ENCODE measurements at places on chromosomes 5 and 9. TPM values are rescaled to one million over a fixed set of nuclear protein-coding genes. Genes with fewer than 3 reads are reported as not detected.

DNA sequence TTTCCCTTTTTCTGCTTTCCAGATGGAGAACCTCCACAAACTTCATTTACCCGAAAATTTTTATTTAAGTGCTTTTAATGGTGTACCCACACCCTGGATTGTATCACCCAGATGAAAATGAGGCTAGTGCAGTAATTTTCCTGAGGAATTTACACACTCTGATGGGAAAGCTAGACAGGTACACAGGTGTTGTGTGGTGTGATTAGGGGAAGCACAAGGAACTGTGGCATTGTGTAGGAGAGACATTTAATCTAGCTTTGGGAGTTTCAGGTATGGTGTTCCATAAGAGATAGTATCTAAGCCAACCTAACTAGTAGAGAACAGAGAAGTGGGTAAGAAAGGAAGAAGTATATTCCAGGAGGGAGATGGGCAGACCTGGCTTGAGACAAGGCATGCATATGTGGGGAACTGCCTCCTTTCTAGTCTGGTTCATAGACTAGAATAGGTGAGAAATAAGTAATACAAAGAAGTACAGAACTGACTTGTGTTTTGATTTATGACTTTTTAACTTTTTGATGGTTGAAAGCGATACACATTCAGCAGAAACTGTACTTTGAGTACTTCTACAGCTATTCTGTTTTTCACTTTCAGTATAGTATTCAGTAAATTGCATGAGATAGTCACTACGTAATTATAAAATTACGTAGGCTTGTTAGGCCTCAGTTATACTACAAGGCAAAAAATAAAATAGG lies 22.9 kb upstream of the ROPN1L start:
- DNase-seq = no peak

DNA sequence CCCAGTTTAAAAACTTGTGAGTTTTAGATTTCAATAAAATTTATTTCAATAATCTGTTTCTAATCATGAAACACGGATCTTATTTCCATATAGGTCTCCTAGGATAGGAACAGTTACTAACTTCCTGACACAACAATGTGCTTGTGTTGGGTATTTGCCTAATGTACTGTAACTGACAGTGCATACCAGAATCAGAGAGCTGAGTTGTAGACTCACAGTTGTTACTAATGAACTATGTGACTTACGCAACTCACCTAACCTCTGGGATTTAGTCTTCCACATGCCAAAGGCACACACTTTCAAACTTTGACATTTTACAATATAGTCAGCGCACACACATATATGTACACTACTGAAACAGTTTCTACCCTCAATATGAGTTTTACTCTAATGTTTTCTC lies 77.7 kb downstream of the HOMER1 start:
- DNase-seq = no peak

- DNase-seq = no peak
Measured at GRCh38 chr9:131582056-131582455, 36.7 kb downstream of the PRRT1B start.

DNA sequence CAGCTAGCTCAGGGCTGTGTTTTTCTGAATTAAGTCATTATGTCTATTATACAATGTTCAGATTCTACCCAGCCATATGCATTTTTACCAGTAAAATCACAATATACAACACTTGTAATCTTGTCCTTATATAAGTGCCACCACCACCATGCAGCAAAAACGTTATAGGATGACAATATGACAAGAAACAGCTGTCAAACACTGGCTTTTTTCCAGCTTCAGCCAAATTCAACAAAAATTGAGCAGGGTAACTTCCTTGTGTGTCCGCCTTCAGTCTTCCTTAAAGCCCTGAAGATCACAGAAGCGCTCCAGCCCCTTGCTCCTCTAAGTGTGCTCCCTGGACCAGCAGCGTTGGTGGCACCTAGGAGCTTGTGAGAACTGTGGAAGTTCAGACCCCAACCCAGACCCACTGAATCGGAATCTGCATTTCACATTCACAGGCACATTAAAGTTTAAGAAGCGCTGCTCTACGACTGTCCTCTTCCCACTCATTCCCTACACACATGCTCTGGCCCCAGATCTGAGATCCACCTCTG lies 111.8 kb downstream of the LHFPL2 start:
- no peak for DNase-seq

GRCh38 chr5:5340206-5340729 lies 82.2 kb upstream of the ICE1 start:
- peak; percentile 95 for DNase-seq

- no peak for DNase-seq
Measured at GRCh38 chr5:142860270-142860669, 90.1 kb downstream of the ARHGAP26 start.

- no peak for DNase-seq
Measured at GRCh38 chr9:20722221-20722620, 38.2 kb downstream of the FOCAD start.

- no peak for DNase-seq
Measured at GRCh38 chr5:15897656-15898055, 281.9 kb downstream of the MARCHF11 start.

DNA sequence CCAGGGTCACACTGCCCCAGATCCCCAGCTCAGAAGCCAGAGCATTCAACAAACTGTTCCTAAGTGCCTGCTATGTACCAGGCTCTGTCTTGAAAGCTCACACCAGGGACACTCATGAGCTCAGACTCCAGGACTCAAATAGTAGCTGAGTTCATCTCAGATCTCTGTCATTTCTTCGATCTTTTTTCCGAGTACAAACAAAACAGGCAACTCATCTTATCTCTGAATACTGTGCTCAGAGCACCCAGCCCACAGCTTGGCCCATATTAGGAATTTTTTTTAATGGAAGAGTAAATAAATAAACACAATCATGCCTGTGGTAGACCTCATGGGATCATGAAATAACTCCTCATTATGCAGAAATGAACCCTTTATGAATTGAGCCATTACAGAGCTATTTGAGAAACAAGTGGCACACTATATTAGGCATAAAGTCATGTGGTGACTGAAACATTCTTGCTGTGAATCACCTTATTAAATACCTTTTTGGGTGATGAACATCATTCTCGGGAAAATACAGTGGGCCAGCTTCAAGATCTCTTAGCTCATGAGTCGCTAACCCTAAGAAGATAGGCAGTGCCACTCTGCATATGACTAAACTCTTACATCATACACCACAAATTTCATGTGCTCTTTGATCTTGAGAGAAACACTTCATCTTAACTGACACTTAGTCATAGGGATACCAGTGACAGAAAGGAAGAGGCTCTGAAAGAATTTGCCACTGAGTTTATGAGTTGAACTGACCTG lies 9.9 kb downstream of the SH3RF2 start:
- DNase-seq = peak; percentile 88

GRCh38 chr5:124352312-124352711 lies 394.1 kb downstream of the ZNF608 start:
- DNase-seq = no peak

DNA sequence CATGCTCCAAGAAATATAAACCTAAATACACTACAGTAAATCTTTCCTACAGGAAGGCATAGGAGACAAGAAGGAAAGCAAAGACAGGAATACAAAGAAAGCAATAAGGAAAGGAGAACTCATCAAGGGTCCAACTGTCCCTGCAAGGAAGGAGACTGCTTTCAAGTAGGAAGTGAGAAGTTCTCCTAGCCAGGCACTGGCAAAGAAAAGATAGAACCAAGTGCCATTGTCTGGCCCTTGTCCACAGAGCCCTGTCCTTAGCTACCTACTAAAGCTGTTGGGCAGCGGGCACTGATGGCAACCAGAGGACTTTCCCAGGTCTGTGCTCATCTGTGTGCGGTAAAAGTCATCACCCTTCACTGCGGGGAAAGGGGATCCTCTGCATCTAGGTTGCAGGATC lies 108.2 kb downstream of the KLHL3 start:
- no peak for DNase-seq

GRCh38 chr5:153985498-153985897 lies 53.2 kb downstream of the FAM114A2 start:
- no peak for DNase-seq

DNA sequence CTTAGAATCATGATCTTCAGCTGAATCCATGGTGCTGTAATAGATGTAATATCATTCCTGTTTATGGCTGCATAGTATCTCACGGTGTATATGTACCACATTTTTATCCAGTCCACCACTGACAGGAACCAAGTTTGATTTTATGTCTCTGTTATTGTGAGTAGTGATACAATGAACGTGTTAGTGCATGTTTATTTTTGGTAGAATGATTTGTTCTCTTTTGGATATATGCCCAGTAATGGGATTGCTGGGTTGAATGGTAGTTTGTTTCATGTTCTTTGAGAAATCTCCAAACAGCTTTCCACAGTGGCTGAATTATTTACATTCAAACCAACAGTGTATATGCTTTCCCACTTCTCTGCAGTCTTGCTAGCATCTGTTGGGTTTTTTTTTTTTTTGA lies 175.1 kb upstream of the CDH10 start:
- no peak for DNase-seq

DNA sequence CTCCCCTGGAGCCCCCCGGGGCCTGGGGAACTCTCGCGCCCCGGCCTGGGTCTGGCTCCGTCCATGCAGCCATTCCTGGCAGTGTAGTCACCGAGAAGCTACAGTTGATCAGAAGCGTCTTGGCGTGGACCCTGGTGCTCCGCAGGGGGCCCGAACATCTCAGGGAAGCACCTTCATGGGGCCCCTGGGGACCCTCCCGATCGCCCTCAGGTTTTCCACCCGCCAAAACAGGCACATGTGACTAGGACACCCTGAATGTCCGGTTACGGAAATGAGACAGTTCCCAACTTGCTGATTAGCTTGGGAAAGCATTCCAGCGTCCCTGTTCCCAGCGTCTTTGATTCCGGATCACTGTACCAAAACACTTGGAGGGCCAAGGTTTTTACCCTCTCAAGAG lies 472 bp downstream of the FBXO4 start:
- peak; percentile 58 for DNase-seq

- DNase-seq = no peak
Measured at GRCh38 chr9:130971294-130971849, 32.3 kb upstream of the FIBCD1 start.

DNA sequence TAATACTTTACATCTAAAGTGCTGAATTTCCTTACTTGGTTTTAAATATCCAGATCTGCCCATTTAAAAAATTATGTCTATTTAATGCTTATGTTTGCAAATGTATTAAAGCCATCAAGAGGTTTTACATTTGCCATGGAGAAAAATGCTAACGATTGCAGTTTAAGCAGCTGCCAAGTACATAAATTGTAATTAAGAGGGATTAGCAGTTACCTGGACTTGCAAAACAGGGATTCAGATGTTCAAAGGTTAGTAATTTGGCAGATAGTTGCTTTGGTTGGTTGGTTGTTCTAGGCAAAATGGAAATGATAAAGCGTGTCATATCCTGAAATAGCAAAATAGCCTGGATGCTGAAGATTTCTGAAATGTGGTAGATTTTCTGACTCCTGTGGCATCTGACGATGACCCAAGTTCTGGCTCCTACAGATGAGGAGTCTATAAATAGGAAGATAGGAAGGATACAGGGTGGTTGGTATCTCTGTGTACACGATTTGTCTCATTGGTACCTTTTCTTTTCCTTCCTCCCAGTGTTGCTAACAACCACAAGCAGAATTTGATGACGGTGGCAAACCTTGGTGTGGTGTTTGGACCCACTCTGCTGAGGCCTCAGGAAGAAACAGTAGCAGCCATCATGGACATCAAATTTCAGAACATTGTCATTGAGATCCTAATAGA lies 282.9 kb downstream of the NR3C1 start:
- DNase-seq = no peak

- peak; percentile 90 for DNase-seq
Measured at GRCh38 chr5:150774145-150774544, 4.4 kb upstream of the SMIM3 start.

- DNase-seq = no peak
Measured at GRCh38 chr5:140219068-140219991, 44.3 kb downstream of the CYSTM1 start.

PTGR1 gene
- 43.1 TPM for total RNA-seq

RNF180 gene
- total RNA-seq = 5.1 TPM

CD74 gene
- 0.22 TPM for total RNA-seq

SMU1 gene
- total RNA-seq = 17.6 TPM

SLC25A2 gene
- 0.40 TPM for total RNA-seq

EGFLAM gene
- total RNA-seq = not detected

Measured in PC-3 (cell line).